ENCODE measurements at places on chromosomes 1 and 21. TPM values are rescaled to one million over a fixed set of nuclear protein-coding genes. Genes with fewer than 3 reads are reported as not detected.

Gene SERINC2
- total RNA-seq, result 8.4 TPM

Gene TTC4
- 26.6 TPM for total RNA-seq

Gene TMEM200B
- 21.0 TPM for total RNA-seq

Gene ZSWIM5
- total RNA-seq, result 1.2 TPM

Gene KRTAP22-1
- total RNA-seq, result not detected

Gene GPR37L1
- total RNA-seq, result not detected

Gene CCDC17
- total RNA-seq, result 0.77 TPM

Gene C1QC
- total RNA-seq, result not detected

Gene TACSTD2
- total RNA-seq, result 0.11 TPM

Gene LCE6A
- total RNA-seq, result not detected

Gene DEDD
- 28.7 TPM for total RNA-seq

Gene PEAR1
- 1.6 TPM for total RNA-seq

Gene RHD
- not detected for total RNA-seq

Gene RASAL2
- 21.6 TPM for total RNA-seq

Gene NMNAT2
- 0.50 TPM for total RNA-seq

Gene ADAM15
- total RNA-seq, result 69.5 TPM
